Activated CD4-positive, alpha-beta T cell treated with anti-CD3 and anti-CD28 coated beads, Interleukin-2, amount 50 U/mL, for 4 hours (primary cell): ENCODE measurements at places on chromosomes 7 and 10.

DNA sequence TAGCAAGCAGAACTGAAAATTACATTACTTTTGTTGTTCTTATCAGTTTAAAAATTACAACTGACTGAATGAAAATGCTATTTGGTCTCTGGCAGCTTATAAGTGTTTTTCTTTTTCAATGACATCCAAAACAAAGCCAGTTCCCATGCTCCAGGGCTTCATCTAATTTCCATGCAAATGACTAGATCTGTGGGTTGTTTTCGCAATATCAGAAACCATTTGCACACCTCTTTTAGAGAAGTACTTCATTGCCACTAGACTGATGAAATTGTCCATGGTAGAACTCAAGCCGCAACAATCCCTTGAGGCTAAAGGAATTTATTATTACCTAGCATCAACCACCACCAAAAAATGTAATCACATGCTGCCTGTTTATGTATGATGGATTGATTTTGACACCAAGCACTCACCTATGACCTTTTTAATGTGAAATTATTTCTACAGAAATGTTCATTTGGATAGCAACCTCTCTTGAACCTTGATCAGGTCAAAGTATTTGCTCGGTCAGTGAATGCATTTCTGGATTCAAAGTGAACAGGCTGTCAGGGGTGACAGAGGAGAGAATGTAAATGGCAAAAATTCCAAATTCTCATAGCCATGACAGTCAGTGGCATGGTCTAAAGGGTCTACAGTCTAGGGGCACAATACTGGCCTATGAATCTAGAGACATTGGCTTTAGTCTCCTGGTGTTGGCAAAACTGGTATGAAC, 769.3 kb downstream of the SORCS1 start:
- no peak for DNase-seq

DNA sequence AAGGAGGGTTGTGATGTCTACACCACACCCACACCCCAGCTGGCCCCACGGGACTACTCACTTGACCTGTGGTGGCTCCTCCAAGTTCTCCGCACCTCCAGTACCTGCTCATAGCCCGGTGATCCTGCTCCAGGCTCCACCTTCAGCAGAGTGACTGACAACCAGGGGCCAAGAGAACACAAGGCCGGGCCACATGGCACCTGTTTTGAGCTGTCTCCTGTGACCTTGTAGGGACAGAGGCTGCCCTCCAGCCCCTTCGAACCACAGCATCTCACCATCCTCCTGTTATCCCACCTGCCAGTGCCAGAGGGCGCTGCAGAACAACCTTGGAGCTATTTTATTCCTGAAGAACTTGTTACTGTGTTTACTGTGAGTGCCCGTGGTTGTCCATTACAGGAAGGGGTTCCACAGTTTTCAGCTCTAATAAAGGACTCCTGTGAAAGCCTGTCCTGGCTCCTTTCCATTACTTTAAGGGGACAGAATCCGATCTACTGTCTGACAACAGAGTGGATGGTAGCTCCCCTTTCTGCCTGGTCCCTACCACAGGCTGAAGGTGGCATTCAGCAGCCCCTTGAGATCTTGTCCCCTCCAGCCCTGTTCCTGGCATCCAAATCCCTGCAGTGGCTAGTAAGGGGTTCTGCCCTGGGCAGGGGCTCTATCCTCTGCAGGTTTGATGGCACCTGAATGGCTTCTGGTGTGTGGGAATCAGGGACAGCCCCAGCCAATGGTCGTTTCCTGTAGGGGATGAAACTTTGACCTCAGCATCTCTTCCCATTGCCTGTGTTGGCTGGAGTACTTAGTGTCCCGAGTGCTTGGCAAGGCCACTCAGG, 50.8 kb downstream of the C10orf120 start:
- no peak for DNase-seq

DNA sequence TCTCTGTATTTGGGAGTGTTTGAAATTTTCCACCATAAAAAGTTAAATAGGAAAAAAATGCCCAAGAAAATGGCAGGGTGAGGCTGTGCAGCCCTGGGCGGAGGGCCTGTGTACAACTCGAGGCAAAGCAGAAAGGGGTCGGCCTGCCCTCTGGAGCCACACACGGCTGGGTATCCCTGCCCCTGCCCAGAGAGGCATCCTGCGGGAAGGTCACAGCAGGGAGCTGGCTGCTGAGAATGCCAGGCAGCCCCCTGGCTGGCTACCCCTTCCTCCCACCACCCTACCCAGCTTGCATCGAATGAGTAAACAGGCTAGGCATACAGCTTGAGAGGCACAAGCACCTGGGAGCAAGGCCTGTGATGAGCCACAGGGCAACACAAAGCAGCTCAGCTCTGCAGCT, 46.1 kb downstream of the CAMK2B start:
- DNase-seq: no peak

GRCh38 chr10:119449760-119450461, 92.6 kb downstream of the RGS10 start:
- no peak for DNase-seq

DNA sequence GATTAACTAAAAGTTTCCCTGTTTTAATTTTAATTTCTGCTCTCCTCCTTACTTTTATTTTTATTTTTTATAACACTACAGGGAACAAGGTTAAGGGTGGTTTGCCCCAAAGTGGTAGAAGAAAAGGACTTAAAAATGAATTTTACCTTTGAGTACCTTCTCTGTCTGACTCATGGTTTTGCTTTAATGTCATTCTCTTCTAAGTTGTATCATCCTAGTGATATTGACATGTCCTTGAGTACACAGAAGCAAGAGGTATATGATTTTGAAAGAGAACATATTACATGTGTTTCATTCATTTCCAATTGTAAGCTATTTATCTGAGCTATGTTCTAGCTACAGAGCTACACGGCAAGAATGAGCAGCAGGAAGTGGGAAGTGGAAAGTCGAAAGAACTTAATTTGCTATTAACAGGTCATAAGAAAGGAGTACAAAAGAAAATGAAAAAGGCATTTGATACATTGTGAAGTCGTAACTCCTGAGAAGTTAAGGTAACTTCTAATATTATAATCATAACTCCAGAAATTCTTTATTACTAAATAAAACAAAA, 112.5 kb downstream of the SEMA3A start:
- no peak for DNase-seq

GRCh38 chr7:24191362-24191761, 92.6 kb upstream of the NPY start:
- DNase-seq: no peak

GRCh38 chr10:11009471-11010308, 8.0 kb upstream of the CELF2 start:
- no peak for DNase-seq

- no peak for DNase-seq
Measured at GRCh38 chr7:21070571-21071090, 283.9 kb upstream of the SP8 start.

GRCh38 chr7:125169088-125169487, 239.5 kb upstream of the POT1 start:
- DNase-seq: no peak

- no peak for DNase-seq
Measured at GRCh38 chr10:131818510-131819234, 82.1 kb upstream of the PPP2R2D start.

DNA sequence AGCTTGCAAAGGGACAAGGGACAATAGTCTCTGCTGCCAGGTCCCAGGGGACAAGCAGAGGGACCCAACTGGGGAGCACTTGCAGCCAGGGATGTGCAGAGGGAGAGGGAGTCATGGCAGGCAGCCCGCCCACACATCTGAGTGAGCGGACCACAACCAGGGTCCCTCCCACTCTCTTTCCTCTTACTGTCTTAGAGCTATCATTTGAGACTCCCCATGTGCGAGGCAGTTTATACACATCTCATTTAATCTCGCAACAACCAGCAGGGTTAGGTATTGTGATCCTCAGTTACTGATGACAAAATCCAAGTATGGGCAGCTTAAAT, 70.2 kb downstream of the BEND7 start:
- DNase-seq: no peak

- DNase-seq: no peak
Measured at GRCh38 chr10:30455816-30456215, 21.8 kb downstream of the MAP3K8 start.

- DNase-seq: peak; percentile 81
Measured at GRCh38 chr7:10939911-10940703, 33.6 kb upstream of the PHF14 start.

DNA sequence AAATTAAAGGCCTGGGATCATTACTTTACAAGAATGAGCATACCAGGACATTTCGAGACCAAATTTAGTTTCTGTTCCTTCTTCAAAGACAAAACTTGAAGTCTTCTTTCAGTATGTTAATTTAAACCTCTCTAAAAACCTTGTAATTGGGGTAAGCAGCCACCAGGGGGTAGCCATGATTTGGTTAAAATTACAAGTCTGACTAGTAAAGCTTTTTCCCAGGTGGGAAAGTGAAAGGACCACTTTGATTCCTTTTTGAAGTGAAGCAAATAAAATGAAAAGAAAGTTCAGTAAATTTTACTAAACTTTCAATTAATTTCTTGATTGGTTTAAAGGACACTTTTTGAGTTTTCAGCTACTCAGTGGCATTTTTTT, 294.3 kb downstream of the BBS9 start:
- no peak for DNase-seq

DNA sequence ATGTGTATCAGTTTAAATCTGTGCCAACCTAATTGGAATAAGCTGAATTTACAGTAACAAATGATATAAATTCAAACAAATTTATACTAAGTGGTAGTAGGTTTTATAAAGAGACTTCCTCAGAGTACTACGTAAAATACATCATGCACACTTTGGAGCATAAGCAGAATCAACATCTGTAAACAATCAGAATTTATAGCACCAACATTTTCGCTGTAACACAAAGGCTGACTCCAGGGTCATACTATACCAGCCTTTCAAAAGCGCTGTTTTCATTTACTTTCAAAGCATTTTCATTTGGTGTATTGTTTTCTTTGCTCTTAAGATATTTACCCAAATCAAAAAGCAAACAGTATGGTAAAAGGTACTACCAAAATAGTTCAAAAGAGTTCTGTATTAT, 29.3 kb upstream of the TMEM168 start:
- no peak for DNase-seq
